Natural killer cell treated with Interleukin-12 subunit alpha and Interleukin-12 subunit beta and Interleukin-15 and Interleukin-18, amount 100 ng/mL, for 72 hours (primary cell): ENCODE measurements at places on chromosomes 13 and 19.

GRCh38 chr13:88979465-88980175 is 1308.4 kb downstream of the SLITRK5 start:
- peak; percentile 63 for DNase-seq

DNA sequence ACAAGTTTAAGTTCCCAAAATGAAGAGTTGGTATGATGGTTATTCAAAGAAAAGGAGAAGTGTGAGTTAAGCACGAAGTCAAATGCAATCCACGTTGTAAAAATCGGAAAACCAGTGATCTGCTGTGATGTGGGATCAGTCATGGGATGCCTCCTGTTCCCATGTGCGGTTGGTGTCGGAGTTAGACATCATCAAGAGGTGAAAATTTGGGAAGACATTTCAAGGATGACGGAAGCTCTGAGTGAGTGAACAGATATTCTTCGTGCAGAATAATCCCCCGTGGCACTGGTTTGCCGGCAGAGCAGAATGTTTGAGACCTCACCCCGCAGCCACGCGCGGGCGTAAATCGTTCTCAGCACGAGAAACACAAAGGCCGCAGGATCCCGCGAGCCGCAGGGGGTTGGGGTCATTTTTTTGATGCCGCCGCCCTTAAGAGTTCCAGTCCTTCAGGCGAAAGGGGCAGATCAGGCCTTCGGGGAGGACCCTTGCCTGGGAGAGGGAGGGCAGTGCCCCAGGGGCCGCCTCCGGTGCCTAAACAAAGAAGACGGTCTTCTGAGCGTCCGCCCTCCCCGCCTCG is 13.7 kb upstream of the SOX1 start:
- DNase-seq = no peak

DNA sequence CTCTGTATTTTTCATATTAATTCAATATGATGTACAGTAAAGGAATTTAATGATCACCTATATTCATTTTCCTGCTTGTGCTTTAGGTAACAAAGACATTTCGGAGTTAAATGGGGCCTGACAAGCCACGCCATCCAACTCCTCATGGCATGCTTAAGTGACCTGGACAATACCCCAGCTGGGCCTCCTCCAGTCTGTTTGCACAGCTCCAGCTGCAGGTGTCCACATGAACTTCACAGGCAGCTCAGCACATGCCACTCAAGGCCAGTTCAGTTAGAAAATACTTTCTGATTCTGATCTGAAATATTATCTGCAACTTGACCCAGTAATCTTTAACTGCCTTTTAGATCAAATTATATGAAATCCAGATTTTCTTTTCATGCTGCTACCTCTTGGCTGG is 89.6 kb upstream of the SLC15A1 start:
- no peak for DNase-seq

DNA sequence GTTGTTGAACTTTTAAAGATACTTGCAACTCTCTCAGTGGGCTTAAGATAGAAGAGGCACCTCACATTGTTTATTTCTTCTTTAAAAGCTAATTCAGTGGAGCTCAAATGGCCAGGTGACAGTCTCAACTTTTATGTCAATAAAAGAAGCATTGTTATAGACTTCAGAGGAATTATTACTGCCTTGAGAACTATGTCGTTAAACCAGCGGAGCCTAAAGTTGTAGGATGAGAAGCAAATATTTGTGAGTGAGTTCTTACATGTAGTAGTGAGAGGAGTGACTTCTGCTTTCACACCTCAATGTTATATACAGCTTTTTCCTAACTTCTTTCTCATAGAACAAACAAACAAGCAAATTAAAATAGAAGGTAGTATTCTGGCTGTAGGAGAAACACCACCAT is 31.2 kb upstream of the DGKH start:
- no peak for DNase-seq

- no peak for DNase-seq
Observed at GRCh38 chr13:82011355-82011754, 1670.4 kb upstream of the SPRY2 start.

GRCh38 chr13:30904043-30904442 is 2.0 kb upstream of the MEDAG start:
- no peak for DNase-seq

DNA sequence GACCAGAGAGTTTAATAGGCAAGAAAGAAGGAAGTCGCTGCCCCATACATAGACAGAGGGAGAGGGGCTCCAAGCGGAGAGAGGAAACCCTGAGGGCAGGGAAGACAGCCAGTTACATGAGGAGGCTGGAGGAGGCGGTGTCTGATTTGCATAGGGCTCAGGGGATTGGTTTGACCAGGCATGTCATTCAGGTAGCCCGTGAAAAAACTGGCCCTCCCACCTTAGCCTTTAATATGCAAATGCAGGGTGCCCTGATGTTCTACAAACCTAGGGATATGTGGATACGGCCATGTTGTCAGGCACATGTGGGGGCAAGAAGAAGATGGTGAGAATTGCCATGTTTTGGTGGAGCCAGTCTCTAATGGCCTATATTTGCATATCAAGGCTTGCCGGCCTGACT is 1461.6 kb downstream of the PCDH9 start:
- DNase-seq = no peak

DNA sequence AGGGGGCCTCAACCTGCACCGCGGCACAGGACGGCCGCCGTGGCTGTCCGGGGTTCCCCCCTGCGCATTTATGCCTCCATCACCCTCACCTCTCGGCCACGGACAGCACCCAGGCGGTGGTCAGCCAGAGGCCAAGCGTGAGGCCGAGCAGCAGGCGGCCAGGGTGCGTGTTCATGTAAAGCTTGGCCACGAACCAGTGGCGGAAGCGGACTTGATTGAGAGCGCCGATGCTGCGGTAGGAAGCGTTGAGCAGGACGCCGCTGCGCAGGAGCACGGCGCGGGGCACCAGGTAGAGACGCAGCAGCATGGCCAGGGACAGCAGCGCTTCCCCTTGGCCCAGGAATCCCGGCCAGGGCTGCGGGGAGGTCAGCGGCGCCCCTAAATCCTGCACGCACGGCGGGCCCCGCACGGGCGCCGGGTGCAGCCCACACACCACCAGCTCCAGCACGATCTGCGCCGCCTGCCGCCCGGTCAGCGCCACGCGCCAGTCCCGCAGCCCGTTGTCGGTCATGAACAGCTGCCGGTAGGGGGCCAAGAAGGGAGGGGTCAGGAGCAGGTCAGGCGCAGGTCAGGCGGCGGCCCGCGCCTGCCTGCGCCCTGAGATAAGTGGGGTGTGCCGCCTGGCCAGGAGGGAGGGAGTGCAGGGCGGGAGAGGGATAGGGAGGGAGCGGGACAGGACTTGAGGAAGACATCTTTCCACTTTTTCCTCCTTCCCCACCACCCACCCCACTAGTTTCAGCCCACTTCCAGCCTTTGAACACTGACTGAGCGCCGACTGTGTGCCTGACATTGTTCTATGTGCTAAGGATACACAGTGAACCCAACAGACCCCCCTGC is 6.5 kb downstream of the KCNN4 start:
- no peak for DNase-seq

DNA sequence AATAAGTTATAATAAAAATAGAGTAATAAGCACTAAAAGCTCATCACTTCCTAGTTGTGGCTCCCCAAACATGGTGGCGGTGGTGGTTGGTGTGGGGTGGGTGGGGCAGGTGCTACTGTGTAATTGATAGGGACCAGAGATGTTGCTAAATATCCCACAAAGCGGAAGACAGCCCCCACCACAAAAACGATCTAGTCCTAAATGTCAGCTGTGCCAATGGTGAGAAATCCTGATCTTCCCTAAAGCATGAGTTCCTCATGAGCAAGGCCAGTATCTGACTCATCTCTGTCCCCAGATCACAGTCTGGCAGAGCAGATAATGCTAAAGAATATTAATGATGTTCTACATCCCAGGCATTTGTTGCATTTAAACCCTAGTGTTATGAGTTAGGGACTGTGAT is 1.9 kb upstream of the EDDM13 start:
- DNase-seq = no peak

DNA sequence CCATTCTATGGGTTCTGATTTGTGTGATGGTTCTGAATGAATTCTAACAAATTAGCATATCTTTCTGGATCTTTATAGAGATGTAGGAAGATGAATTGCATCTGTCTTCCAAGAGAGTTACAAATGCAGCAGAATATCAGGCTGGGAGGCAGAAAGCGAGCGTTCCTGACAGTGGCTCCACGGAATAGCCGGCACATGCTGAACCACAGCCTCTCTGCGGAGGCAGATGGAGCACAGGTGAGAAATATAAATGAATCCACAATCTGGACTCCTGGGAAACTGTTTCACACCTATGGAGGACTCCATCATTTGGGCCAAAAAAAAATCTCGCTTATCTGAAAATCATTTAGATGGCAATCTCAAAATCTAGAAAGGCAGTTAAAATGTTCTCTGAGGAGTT is 34.5 kb upstream of the WASF3 start:
- DNase-seq = no peak

GRCh38 chr13:69921156-69921555 is 186.5 kb upstream of the ATXN8OS start:
- no peak for DNase-seq

DNA sequence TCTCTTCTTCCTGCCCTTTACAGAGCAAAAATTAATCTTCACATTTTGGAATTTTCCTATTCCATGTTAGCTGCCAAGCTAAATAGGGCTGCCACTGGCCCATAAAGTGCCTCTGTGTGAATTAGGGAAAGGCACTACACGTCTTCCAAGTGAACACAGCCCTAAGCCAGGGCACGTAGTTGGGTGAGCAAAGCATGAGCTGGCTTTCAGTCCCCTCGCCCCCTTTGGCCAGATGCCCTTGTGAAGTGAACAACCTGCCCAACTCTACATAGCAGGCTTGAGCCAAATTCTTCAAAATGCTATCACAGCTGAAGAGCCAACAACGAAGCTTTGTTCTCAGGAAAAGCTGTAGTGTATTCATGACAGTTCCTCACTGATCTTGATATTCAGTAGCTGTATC is 213.1 kb downstream of the OXGR1 start:
- no peak for DNase-seq

DNA sequence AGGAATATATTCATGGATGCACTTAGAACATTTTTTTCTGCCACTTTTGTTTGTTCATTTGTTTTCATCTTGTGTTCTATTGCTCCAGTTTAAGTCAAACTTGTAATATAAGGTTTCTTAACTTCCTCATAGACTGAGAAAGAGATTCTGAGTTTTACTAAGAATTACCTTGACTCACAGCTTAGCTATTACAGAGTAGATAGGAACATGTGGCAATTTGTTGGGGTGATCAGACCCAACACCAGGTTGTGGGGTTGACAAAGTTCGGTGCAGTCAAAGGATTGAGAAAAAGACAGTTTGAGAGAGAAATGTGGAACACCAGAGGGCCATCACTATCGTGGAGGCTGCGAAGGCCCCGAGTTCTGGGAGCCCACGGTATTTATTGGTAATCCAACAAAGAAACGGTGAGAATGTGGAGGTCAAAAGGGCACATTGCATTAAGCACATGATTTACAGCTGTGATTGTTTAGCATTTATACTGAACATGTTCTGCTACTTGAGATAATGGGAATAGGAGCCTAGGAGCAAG is 2526.0 kb downstream of the PCDH9 start:
- DNase-seq = no peak

- DNase-seq = peak; percentile 83
Observed at GRCh38 chr19:2060884-2061494, 9.9 kb upstream of the MKNK2 start.

DNA sequence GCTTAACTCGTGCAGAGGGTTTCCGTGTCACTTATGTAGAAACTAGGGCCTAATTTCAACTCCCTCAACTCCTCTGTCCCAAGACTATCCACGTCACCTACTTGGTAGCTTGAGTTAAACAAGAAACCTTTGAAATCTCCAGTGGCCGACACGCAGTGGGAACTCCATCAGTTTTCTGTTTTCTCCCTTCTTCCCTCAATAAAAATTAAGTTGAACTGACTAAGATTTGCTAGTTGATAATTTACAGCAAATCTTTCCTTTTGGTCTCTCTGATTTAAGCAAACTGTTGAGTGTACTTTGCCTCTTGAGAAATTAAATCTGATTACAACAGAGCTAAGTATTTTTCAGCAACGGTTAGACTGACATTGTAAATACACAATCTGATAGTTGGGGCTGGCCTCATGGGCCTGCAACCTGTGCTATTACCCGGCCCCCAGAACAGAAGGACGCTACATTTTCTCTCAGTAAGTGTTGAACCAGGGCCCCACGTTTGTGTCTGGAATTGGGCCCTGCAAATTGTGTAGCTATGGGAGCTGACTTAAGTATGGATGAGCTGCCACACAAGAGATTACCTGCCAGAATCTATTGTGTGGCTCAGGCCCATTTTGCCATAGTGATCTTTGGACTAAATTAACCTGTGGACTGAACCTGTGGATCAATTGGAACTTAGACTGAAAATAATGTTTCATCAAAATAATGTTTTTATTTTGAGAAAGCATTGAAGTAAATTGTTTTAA is 708 bp upstream of the ESD start:
- DNase-seq = no peak

DNA sequence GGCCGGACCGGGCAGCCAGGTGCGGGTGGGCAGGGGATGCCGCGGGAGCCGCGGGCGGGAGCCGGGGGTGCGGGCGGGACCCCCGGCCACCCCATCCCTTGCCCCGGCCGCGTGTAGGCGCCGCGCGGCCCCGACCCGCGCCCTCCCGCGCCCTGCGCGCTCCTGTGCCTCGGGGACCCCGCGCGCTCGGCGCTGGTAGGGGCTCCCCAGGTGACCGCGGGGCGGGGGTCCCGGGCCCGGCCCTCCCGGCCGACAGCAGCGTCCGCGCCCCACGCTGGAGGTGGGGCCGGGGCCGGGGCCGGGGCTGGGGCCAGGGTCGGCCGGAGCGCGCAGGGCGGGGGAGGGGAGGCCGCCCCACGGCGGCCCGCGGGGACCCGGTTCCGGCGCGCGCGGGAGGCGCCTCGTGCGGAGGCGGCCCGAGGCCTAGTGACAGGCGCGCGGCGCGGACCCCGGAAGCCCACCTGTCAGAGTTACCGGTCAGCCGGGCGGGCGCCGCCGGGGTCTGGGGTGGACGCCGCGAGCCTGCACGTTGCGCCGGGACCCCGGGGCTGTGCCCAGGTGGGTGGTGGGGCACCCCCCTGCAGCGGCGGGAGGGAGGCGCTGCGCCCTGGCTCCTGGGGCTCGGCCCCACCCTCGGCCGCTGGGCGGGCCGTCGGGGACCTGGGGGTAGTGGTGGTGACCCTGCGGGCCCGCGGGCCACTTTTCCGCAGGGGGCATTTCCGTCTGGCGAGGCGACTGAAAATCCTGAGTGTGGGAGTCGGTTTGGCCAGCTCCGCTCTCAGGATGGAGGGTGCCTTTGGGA is 518 bp downstream of the TFDP1 start:
- DNase-seq = no peak

GRCh38 chr13:76792731-76793347 is 93.4 kb downstream of the KCTD12 start:
- DNase-seq = no peak

DNA sequence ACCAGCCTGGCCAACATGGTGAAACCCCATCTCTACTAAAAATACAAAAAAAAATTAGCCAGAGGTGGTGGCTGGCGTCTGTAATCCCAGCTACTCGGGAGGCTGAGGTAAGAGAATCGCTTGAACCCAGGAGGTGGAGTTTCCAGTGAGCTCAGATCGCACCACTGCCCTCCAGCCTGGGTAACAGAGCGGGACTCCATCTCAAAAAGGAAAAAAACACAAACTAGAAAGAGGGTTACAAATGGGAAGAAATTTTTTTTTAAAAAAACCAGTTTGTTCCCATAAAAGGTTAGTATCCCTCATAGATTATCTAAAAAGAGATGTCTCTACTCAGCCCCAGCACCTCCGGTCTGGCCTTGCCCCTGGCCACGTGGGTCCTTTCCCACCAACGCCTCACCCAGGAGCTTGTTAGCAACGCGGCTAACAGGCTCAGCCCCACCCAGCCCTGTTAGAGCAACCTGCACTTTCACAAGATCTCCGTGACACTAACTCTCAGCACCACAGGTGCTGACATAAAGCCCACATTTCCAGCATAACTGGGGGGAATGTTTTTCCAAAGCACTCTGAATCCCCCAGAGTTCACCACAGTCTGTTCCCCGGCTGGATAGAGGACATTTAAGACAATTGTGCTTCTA is 4.3 kb downstream of the DMKN start:
- no peak for DNase-seq
